ENCODE measurements at places on chromosomes 5 and 9.

DNA sequence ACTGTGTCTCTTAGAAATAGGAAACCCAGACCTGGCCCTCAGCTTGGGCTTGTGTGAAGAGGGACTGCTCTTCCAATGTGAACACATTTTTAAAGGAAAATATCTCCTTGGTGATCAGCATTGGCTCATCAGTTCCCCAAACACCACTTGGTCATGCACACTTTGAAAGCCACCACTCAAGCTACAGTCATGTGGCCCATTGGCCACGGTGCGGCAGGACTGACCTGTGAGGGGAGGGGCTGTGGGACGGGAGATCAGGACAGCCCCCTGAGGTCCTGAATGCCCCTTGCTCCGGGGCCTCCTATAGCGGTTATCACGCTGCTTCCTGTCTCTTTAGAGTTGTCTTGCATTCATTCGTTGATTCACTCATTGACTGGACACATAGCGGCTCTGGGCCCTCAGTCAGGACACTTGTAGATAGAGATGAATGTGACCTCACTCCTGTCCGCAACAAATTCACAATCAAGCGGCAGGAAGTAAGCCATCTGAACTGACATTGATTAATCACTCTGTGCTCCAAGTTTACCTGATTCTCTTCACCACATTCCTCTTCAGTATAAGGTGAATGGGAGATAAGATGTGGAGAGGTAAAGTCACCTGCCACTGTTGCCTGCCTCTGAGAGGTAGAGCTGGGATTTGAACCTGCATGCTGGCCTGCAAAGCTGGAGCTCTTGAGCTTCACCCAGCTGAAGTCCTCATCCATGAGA is 73.1 kb downstream of the COL15A1 start:
- no peak for DNase-seq

DNA sequence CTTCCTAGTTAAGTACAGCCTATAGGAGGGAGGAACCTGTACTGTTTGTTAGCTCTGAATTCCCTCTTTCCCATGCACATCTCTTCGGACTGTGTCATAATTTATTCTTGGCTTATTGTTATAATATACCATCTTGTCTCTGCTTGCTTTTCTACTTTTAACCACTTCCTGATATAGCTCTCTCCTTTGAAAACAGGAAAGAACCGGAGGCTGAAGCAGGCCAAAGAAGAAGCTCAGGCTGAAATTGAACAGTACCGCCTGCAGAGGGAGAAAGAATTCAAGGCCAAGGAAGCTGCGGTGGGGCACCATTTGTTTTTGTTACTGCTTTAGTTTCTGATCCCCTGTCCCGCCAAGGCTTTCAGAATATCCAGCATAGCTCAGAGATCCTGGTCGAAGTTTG is 4.8 kb downstream of the ATP6V1G1 start:
- DNase-seq, result peak; percentile 58

GRCh38 chr5:137595396-137596079 is 96.4 kb upstream of the SPOCK1 start:
- DNase-seq, result no peak

GRCh38 chr5:91418158-91418557 is 35.0 kb upstream of the ARRDC3 start:
- no peak for DNase-seq
